Activated CD4-positive, alpha-beta T cell treated with anti-CD3 and anti-CD28 coated beads, Interleukin-2, amount 50 U/mL, for 1 hour (primary cell): ENCODE measurements at places on chromosomes 12 and 14.

DNA sequence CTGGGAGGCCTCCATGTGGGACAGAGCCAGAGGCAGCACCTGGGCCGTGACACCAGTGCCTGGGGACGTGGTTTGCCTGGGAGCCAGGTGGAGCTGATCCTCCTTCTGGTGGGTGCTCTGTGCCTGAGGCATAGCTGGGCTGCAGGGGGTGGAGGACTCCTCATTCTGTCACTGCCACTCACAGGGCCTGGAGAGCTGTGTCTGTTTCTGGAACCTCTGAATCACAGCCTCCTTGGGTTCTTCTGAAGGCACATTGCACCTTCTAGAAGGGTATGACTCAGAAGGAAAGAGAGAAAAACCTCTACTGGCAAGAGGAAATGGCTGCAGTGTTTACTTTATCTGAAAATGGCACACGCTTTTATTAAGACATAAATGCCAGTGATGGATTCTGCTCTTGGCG lies 659.8 kb downstream of the VRK1 start:
- peak; percentile 22 for DNase-seq

GRCh38 chr14:42629553-42629952 lies 1022.9 kb downstream of the LRFN5 start:
- DNase-seq, result no peak

GRCh38 chr12:70721656-70722357 lies 84.6 kb upstream of the PTPRB start:
- DNase-seq, result no peak

DNA sequence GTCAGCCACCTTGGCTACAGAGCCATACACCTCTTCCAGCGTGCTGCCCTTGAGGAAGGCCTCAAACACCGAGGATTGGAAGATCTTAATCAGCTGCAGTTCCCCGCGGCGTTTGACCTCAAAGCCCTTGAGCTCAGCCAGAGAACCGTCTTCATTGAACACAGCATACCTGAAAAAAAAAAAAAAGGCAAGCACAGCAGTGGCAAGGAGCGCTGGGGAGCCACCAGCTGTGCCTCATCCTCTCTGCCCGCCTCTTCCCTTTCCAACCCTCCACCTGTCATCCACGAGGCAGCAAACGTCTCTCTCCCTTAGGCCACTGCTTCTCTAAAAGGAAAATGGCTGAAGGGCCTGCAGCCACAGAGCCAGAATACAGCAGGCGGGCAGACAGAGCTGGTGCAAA lies 26.1 kb downstream of the POLE start:
- no peak for DNase-seq

- no peak for DNase-seq
These were observed 66.9 kb downstream of the METTL25 start for GRCh38 chr12:82425241-82425640.

DNA sequence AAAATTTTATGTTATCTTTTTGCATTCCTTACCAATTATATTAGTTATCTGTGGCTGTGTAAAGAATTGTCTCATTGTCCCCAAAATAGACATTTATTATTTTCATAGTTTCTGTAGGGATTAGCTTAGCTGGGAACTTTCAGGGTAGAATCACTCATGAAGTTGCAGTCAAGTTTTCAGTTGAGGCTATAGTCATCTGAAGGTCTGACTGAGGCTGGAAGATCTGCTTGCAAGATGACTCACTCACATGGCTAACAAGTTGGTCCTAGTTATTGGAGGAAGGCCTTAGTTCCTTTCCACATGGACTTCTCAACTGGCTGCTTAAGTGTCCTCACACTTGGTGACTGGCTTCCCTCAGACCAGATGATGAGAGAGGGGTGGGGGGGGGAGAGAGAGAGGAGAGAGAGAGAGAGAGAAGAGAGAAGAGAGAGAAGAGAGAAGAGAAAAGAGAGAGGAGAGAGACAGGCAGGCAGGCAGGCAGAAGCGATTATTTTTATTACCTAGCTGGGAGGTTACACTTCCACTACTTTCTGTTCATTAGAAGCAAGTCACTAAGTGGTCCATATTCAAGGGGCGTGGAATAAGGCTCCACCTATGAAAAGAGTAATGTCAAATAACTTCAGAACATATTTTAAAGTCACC lies 6.4 kb downstream of the AP5M1 start:
- DNase-seq, result no peak

- no peak for DNase-seq
These were observed 13.9 kb upstream of the CLEC4E start for GRCh38 chr12:8554451-8555195.

DNA sequence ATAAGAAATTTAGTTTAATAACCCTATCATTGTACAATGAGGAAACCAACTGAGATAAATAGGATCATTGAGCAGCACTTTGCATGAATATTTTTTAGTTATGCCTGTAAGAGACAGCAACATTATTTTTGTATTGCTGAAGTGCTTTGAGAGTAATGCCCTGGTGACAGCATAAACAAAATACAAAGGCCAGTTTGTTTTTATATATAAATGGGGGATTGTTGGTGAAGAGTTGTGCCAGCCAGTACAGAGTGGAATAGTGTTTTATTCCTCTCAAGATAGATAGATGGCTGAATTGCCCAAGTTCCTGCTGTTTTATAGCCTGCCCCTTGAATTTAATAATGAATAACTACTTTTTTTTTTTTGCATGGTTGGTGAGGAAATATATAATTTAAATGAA lies 101.8 kb downstream of the CNTN1 start:
- no peak for DNase-seq

DNA sequence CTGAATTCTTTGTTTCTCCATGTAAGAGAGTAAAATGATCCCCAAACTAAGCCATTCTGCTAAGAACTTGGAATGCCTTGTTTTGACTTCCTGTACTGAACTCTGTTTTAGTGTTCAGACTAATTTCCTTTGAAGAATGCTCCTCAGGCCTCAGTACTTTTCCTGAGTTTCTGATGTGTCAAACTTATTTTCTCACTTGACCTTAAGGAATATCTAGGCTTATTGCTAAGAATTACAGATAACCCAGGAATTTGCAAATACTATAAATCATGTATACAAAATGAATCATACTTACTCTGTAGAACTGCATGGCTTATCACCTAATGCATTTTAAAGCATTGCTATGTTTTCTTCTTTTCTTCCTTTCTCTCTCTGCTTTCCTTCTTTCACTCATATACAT lies 93.1 kb upstream of the PKP2 start:
- no peak for DNase-seq

- no peak for DNase-seq
These were observed 179.9 kb downstream of the ADCK1 start for GRCh38 chr14:77979666-77980351.

DNA sequence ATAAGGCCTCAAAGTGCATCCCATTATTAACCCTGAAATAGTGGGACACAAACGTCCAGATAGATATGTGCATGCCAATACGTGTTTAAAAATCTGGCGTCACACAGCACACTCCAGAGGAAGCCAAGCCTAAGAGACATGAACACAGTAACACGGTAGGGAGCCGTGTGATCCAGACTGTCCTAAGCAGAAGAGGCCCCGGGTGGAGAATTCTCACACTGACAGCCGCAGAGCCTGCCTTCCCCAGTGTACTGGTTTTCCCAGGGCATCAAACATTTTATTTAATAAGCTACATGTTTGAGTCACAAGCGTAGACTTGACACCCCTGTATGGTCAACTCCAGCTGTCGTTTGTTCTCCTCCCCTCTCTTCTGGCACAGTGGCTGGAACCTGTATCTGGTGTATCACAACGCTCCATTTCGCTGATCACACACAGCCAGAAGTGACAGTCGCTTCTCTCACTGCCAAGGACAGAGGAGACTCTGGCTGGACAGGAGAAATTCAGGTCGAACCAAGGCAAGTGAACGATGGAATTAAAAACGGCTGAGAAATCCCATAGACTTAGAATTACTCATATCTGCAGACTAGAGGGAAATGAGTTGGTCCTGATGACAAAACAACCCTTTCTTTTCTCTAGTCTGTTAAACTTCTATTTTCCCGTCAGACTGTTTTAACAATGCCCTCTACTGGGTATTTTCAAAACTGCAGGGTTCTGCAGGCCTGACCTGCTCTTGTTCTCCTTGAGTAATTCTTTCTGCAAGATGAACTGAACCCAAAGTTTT lies 359.9 kb downstream of the RGS6 start:
- DNase-seq, result no peak

DNA sequence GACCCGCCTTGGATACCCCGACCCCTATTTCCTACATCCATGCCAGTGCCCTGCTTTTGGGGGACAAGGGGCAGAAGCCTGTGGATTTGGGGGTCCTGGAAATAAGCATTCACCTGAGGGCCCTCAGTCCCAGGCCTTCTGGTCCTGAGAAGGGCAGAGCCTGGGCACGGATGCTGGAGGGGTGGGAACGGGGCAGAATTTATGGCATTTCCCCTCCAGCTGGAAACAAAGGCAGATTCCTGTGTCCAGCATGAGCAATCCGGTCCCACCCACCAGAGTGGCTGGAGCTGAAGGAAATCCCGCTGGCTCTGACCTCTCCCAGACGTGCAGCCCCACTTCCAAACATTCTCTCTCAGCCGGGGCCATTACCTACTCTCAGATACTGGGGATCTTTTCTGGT lies 9.3 kb downstream of the ANKRD33 start:
- DNase-seq, result no peak

DNA sequence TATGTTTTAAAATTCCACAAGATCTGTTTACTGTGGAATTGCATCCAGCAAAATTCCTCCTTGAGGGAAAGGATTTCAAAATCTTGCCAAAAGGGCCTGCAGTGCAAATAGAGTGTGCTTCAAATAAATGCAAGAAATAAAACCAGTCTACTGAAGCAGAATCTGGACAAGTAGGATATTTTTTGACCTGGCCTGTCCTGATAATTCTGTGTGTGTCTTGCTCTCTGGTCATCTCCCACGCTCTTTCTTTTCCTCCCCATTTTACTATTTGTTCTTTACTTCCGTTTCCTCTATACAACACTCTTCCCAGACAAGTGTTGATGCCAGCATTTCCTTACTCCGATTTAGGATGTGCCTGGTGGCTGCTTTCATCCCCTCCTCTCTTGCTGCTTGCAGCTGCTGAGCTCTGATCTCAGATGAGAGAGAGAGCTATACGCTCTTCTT lies 115.9 kb downstream of the GPR135 start:
- DNase-seq, result no peak

DNA sequence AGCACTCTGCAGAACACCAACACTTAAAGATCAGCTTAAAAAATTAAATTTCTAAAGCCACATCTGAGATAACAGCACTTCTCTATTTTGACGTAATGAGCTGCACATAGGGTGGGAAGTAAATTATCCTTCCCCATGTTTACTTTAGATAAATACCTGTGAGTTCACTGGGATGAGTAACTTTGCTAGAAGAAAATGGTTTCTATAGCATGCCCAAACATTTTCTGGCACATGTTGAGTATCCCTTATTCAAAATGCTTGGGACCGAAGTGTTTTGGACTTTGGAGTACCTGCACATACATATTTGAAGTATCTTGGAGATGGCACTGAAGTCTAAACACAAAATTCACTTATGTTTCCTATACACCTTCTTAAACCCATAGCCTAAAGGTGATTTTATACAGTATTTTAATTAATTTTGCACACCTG lies 6.6 kb downstream of the SLC38A2 start:
- DNase-seq, result no peak

DNA sequence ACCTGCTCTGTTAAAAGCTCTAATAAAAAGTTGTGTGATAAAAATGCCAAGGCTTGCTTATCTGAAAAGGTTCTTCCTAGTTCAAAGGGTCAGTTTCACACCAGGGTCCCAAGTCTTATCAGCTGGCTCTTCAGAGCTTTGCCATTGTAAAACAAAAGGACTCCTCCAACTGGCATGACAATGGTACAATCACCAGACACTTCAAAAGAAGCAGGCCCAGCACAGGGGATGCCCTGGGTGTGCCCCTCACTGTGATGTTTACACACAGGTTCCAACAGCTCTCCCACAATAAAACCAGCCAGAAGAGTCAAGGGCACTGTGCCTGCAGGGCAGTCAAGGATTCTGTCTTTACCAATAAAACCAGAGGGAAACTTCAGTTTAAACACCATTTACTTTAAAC lies 78.7 kb downstream of the PRICKLE1 start:
- DNase-seq, result no peak

DNA sequence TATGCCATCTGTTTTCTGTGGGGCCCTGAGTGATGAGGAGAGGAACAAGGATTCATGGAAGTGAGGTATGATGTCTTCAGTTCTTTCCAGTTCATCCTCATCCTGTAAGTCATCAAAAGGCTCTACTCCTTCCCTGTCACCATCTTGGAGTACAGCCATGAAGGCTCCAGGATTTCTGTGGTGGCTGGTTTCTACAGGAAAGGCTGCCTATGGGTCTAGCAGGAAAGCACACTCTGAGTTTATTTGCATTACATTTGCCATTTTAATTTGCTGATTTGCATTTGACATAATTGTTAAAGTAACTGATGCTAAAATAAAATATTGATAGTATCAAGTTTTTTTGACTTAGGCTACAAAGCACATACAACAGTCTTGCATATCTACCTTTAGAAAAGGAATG lies 11.2 kb downstream of the TTC6 start:
- no peak for DNase-seq

GRCh38 chr12:103524238-103524875 lies 28.6 kb upstream of the C12orf42 start:
- no peak for DNase-seq

DNA sequence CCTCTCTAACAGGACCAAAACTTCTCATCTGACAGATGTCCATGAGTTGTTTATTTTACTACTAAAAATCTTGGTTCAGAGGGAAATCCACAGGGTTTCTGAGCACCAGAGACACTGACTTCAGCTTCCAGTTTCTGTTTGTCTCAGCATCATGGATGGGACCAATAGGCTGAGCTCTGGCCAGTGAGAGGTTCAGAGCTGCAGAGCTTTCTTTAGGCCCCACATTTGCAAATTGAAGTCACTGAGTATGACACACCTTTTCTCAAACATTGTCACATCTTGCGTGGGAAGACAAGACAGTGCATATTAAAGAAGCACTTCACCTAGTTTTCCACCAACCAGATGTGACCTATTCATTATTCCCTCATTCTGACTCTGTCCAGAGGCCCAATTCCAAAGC lies 45.2 kb downstream of the RDH12 start:
- DNase-seq, result no peak

GRCh38 chr12:18824287-18824686 lies 86.4 kb downstream of the CAPZA3 start:
- no peak for DNase-seq

- no peak for DNase-seq
These were observed 30.4 kb downstream of the RTL1 start for GRCh38 chr14:100873096-100873482.

DNA sequence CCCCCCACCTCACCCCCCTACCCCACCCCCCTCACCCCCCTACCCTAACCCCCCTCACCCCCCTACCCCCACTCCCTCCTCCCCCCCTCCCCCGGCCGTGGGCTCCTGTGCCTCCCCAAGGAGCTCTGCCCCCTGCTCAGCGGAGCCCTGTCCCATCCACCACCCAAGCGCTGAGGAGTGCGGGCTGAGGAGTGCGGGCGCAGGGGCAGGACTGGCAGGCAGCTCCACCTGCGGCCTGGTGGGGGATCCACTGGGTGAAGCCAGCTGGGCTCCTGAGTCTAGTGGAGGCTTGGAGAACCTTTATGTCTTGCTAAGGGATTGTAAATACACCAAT lies 2.3 kb upstream of the JPH4 start:
- no peak for DNase-seq

GRCh38 chr12:68240975-68241374 lies 12.4 kb downstream of the IL22 start:
- peak; percentile 13 for DNase-seq
